ENCODE measurements at places on chromosomes 4 and X.

- DNase-seq = peak; percentile 25
These were observed 755 bp downstream of the ANKRD17 start for GRCh38 chr4:73257651-73258435.

DNA sequence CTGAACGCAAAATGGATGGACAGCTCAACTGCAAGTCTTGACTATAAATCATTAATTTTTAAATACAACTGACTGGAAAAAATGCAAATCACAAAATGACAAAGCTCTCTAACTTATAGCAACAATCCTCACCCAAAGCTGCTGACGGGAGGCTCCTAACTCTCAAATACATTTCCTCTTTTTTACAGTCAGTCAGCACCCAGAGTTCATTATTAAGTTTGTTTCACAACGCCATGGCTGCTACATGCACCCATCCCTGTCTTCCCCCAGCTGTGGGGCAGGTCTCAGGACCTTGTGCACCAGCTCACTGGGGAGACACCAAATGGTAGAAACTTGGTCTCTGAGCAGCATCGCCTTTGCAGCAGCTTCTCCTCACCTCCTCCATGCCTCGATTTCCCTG lies 97.6 kb downstream of the SLC34A2 start:
- DNase-seq = no peak

GRCh38 chr4:153788413-153789276 lies at the start of gene SFRP2:
Gene SFRP2 (minus strand): TSS chr4:153789083. CDS start chr4:153788835, 248 bp downstream.
- DNase-seq = no peak

DNA sequence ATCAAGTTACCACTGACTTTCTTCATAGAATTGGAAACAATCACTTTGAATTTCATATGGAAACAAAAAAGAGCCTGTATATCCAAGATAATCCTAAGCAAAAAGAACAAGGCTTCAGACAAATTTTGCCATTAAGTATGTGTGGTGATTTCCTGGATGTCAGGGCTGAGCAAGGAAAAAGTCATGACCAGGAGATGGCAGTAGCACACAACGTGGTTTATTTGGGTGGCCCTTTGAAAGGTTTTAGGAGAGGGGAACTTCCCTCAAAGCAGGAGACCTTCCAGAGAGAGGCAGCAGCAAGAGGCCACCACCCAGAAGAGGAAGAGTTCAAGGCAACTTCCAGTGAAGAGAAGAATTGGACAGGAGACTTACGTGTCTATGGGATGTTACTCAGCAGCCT lies 18.1 kb upstream of the ZXDB start:
- peak; percentile 33 for DNase-seq

GRCh38 chr4:106806158-106806797 lies 229.8 kb downstream of the DKK2 start:
- DNase-seq = no peak

DNA sequence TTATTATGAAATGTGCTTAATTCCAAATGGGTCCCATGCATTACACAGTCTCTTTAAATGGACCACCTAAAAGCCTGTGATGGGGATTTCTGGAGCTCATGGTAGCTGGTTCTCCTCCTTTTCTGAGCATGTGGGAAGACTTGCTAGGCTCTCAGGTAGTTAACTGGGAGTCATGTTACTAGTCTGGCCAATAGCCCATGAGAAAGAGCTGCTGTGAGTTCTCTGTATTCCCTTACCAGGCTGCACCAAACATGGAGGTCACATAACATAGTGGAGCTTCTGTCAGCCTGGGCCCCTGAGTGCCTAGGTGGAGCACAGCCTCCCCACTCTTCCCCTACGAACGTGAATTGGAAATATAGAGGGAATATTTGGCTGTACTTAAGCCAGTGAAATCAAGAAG lies 198.4 kb downstream of the MAML3 start:
- no peak for DNase-seq

GRCh38 chr4:98510757-98511517 lies 147.5 kb downstream of the TSPAN5 start:
- DNase-seq = no peak

DNA sequence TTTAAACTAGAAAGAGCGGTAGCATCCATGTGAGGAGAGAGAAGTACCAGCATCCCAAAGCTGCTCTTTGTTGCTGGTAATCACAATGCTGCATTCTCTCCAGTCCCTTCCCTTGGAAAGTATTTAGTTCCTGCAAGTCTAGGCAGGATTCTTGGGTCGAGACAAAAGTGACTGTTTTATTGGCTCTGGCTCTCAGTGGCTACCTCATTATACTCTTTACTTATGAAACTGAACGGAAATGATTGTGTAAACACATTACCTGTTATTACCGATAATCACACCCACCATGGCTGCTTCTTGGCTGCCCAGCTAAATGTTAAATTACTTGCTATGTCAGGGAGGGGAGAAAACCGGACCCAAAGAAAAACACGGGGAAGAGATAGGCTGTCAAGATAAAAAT lies 26.2 kb downstream of the ATXN3L start:
- DNase-seq = no peak

GRCh38 chrX:47796433-47796906 lies 40.2 kb upstream of the ZNF81 start:
- DNase-seq = no peak

GRCh38 chr4:121819216-121819965 lies 4.3 kb downstream of the CCNA2 start:
- no peak for DNase-seq

GRCh38 chrX:56766554-56767347 lies 37.7 kb downstream of the NBDY start:
- no peak for DNase-seq

DNA sequence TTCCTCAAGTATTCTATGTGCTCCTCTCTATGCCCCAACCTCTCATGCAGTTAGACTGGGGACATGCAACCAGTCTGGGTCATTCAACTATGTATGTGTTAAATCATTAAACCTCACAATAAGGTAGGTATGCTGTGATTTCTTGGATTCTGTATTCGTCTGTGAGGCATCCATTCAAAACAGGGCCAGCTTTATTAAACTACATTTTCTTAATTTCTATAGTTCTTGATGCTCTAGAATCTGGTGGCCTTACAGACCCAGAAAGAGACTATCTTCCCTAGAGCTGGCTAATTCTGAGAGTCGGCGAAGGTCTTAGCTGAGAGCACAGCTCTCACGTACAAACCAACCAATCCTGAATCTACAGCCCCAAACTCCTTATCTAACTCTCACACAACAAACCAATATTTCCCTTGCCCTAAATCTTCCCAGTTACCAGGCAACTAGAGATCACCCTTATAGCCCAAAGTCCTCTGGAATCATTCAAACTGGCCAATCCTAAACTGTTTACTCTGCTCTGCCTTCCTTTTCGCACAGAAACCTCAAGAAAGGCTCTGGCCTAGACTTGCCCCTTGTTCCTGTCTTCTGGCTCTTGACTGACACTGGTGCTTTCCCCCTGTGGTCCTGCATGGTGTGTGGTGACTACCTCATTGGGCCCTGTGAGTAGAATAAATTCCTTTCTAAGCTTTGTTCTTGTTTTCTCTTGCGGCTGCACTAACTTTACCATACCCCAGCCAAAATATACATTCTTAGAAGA lies 203.5 kb upstream of the TET2 start:
- DNase-seq = peak; percentile 32

DNA sequence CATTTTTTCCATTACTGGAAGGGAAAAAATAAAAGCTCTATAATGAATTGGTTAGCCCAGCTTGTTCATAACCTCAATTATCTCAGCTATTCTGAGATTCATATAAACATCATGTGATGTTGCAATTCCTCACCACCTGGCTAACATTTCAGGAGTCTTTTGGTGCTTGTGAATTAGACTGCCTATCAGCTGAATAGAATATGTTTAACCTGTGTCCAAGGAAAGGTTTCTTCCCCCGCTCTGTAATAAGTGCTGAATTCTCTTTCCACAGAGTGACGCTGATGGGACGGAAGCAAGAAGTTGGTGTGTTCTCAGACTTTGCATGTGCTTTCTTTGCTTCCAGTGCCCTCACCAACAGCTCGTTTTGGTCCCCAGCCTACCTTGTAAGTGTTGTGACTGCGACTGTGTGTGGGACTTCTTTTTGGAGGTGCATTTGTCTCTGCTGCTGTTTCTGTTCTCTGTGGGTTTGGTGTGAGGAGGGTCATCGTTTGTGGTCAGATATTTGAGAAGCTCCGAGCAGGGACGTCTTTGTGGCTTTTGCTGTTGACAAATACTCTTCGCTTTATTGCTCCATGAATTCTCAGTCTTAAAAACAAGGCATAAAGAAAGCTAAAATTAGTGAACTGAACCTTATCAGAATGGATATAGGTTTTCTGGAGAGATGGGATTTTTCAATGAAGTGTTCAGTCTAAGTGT lies 61.7 kb downstream of the PPARGC1A start:
- no peak for DNase-seq

GRCh38 chr4:186627226-186627865 lies 72.0 kb upstream of the MTNR1A start:
- DNase-seq = no peak

DNA sequence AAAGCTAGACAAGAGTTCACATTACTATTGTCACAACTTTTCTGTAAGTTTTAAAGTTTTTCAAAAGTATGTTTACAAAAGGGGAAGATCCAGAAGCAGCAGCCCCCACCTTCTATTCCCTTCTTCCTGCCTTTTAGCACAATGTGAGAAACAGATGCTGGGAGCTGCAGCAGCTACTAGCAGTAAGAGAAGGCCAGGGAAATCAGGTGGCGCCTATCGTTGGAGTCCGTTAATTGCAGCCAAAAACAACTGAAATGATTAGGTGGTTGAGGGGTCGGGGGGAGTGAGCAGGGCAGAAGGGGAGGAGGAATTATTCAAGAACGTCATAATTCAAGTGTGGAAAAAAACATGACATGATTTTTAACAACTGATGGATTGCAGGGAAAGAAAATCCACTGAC lies 27.4 kb downstream of the FRYL start:
- DNase-seq = no peak

DNA sequence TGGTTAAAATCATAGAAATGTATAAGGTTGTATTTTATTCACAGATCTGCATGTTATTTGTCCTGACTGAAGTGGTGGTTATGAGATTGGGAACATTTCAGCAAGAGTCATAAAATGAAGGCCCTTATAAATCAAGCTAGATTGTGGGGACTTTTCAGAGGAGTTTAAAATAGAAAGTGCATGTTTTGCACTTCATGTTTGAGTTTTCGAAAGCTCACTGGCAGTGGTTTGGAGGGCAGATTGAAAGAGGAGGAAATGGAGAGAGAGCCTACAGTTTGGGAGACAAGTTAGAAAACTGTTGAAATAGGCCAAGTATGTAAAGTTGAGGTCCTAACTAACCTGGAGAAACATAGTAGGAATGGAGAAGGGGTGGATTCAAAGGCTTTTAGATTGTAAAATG lies 124.9 kb downstream of the KDM6A start:
- no peak for DNase-seq

GRCh38 chrX:84690228-84690627 lies 188.0 kb upstream of the HDX start:
- DNase-seq = no peak

DNA sequence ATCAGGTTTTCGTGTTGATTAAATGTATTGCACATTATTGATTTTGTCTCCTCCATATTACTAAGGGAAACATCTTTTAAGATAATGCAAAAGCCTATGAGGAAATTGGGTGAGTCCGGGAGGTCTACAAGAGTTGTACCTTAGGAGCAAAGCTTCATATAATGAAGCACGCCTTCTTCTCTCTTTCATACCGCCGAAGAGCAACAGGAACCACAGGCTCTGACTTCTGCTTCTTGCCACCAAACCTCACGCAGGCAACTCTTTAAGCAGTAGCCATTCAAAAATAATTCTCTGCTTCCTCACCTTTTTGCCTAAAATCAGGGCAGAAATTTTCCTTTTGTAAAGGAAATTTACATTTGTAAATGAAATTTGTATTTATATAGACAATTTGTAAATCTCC lies 139.6 kb downstream of the SPRY1 start:
- DNase-seq = no peak
